Cerebellar nuclear complex (tissue), 1 donor: ENCODE measurements at places on chromosomes 12 and 14.
A peak's percentile ranks its signal among the peaks of the same experiment; 100 is the strongest.

DNA sequence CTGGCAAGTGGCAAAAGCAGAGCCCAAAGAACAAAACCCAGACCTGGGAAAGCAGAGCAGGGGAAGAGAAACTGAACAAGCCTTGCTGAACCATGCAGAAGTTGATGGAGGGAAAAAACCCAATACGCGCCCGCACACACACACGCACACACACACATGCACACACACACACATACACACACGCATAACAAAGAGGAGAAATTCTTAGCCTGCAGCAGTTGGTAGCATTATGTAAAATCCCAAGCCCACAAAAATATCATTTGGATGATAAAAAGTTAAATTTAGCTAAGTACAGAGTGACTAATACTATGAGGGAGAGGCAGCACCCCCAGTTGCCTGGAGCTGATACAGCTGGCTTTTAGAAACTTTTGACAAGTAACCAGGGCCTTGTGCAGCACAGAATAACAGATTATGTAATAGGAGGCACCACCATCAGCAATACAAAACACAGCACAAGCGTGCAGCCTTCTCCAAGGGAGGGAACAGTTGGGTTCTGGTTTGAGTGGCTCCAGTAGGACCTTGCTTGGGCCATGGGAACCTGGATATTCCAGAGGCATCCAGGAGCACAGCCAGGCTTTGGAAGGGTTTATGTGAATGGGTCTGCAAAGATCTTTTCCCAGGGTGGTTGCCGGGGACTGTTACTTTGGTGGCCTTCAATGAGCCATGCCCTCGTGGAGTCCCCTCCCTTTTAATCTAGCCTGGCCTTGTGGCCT is 35.3 kb downstream of the PITPNM2 start:
- DNase-seq = no peak

DNA sequence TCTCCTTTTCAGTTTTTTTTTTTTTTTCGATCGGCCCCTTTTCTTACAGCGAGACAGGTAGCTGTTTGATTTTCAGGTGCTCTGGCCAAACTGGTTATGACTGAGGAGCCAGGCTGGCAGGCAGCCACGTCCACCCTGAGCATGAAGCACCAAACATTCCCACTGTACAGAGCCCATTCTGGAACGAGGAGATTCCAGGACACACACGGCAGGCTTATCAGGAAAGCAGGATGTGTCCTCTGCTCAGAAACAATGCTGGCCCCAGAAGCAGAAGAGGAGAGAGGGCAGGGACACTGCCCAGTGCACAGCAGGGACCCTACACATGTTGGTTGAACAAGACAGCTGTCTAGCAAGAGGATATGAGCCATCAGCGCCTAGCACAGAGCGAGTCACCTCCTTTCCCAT is 3.7 kb upstream of the KRT2 start:
- DNase-seq = no peak

DNA sequence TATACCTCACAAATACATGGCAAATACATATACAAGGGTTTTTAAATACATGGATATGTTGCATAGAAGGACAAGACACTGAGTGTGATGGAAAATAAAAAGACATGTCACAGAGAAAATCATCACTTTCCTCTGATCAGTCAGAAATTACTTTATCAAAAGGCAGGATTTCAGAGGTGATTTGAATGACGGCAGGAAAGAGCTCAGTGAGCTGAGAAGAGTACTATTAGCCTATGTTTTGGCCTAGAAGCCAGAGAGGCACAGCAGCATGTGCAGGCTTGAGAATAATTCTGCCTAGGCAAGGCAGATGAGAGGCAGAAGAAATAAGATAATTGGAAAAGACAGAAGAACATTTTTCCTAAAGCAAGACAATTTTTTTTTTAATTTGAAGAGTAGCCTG is 94.9 kb downstream of the BCAT1 start:
- no peak for DNase-seq

DNA sequence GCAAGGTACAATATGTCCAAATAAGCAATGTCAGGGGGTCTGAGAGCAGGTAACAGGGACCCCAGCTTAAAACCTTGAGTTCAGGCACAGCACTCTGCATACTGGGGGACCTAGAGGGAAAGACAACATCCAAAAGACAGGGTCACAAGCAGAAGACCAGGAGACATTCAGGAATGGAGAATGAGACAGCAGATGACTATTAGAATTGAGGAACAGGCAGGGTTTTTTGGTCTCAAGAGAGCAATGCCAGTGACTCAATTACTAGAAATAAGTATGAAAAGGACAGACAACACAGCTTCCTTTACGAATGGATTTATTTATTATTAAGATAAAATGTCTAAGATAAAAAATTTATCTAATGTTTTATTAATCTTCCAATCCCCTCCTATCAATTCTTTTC is 223.0 kb downstream of the PTPRO start:
- no peak for DNase-seq

DNA sequence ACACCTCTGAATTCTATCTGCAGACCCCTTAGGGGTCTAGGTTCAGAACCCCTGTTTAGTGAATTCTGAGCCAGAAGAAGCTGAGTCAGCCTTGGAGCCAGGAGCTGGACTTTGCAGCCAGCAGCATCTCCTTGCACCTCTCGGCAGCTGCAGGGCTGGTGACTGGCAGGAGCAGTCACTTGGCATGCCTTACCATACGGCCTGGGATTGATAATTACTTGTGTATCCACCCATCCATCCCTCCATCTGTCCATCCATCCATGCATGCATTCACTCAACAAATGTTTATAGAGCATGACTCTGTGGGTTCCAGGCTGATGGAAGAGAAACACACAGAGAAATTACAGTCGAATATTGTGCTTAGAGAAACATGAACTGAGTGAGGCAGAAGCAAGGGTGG is 67.5 kb upstream of the PRIMA1 start:
- no peak for DNase-seq

DNA sequence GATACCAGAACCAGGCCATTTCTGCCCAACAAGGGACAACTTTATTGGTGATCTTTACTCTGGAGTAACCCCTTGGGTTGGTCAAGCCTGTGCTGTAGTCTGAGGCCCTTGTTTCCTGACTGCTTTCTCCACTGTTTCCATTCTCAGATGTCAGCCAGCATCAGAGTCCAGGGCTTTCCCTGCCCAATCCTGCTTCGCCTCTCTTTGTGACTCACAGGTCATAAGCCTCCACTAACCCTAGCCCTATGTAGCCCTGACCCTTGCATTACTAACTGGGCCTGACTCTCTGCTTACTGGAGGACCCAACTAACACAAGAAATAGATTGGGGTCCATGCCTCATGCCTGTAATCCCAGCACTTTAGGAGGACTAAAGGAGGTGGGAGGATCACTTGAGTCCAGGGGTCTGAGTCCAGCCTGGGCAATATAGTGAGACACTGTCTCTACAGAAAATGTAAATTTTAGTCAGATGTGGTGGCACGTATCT is 8.6 kb upstream of the SNRNP35 start:
- no peak for DNase-seq

- DNase-seq = no peak
Measured at GRCh38 chr12:117872546-117873169, 96.1 kb downstream of the KSR2 start.

DNA sequence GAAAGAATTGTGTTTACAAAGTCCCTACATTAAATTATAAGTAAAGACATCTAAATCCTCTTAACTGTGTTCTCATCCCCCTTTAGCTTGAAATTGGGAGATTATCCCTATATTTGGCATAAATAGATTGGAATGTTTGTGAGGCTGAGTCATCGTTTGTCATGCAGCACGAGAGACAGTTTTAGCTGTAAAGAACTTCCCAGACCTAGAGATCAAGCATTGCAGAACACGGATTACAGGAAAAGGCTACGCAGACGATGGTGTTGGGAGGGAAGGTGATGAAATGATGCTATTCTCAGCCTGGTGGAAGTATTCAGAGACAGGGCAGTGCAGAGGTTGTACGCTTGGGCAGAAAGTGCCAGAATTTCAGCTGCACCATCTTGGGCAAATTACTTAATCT is 93.8 kb downstream of the PTPRB start:
- no peak for DNase-seq

DNA sequence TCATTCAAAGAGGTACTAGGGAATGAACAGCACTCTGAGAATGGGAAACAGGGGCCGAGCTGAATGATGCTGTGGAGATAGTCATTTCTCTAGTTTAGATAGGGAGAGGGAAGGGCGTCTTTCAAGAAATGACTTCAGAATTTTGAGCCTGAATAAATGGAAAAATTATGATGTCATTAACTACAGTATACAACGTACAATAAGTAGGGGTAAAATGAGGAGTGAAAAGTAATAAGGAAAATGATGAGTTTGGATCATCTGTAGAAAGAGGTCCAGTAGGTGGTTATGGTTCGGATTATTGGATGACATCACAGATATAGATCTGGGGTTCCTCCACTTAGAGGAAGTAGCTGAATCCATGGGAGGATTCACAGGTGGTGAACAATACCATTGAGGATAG is 960.0 kb downstream of the DIO2 start:
- no peak for DNase-seq

- no peak for DNase-seq
Measured at GRCh38 chr12:101108130-101108529, 101.9 kb downstream of the SLC5A8 start.

- DNase-seq = no peak
Measured at GRCh38 chr14:50778721-50779483, 52.1 kb downstream of the NIN start.

GRCh38 chr12:42299392-42300308 is 26.2 kb downstream of the ZCRB1 start:
- DNase-seq = no peak

DNA sequence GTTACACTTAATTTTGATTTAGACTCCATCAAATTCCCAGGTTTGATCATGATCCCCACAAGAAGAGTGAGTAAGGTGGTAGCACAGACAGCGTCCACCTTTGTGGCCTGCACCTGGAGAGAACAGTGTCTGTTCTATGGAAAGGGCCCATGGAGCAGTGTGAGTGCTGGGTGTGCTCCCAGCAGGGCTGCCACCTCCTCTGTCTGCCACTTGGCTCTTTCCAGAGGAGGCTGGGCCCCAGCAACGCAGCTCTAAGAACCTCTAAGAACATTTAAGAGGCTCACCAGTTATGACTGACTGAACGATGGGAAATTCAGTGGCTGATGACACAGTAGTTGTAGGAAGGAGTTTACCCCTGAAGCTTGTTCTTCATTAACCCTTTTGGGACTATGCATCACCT is 17.3 kb downstream of the VDR start:
- no peak for DNase-seq

GRCh38 chr14:96888593-96888992 is 91.4 kb downstream of the VRK1 start:
- no peak for DNase-seq

DNA sequence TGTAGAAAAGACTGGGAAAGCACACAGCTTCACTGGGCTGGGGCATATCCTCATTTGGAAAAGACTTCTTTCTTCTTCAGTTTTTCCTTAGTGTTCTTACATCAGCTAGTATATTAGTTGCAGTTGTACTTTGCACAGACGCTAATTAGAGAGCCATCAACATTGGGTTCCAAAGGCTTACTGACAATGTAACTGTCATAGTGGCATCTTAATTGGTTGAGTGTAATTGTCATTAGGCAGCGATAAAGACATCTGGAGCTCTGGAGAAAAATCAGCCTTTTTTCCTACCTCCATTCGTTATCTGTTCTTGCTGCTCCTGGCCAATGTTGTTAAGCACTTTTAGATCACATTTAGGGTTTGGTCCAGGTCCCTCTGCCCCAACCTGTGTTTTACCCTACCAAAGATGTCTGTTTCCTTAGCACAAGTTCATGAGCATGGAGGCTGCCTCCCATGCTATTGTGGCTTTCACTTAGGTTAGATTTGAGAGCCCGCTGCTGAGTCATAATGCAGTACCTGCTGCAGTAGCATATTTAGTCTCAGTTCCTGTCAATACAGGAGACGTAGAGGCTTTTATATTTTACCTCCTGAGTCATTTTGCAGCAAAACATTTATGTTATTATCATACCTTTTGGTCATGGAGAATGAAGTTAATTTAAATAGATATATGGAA is 49.2 kb downstream of the FBXW8 start:
- no peak for DNase-seq

GRCh38 chr14:105806568-105806967 is 280.2 kb downstream of the TMEM121 start:
- DNase-seq = no peak

GRCh38 chr14:55921511-55921910 is 196.7 kb upstream of the PELI2 start:
- DNase-seq = peak; percentile 29

- DNase-seq = no peak
Measured at GRCh38 chr12:121484967-121485366, 85.0 kb downstream of the RNF34 start.

DNA sequence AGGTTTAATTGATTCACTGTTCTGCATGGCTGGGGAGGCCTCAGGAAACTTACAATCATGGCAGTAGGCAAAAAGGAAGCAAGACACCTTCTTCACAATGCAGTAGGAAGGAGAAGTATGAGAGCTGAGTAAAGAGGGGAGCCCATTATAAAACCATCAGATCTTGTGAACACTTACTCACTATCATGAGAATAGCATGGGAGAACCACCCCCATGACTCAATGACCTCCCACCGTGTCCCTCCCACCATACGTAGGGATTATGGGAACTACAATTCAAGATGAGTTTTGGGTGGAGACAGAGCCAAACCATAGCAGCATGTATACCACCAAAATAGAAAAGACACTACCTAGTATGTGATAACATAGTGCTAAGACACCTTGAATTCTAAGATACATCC is 2.9 kb upstream of the HMGA2 start:
- no peak for DNase-seq

DNA sequence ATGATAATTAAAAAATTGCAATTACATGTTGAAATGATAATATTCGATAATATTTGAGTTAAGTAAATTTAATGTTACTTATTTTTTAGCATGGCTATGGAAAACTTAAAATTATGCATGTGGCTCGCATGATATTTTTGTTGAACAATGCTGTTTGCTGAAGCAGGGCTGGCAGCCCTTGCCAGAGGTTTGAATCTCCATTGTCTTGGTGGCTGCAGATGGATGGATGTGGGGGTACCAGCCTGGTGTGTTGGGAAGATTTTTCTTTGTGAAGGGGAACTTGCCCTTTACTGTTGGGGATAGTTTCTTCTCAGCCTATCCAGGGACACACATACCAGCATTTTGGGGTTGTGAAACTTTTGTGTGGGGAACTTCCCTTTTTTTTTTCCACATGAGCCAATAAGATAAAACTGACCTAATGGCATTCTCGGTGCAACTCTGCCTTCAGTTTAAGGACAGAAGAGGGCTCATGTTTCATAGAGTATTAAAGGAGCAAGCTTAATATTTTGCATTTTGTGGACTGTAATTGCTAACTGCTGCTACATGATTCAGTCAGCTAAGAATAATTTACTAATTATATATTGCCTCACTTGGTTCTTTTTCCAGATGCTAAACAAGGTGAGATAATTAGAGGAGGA is 8.8 kb downstream of the RASSF3 start:
- no peak for DNase-seq

- no peak for DNase-seq
Measured at GRCh38 chr12:76558684-76559399, 729 bp downstream of the OSBPL8 start.

GRCh38 chr14:55059333-55059732 is 7.9 kb downstream of the MAPK1IP1L start:
- no peak for DNase-seq
